ENCODE measurements at places on chromosomes 5 and 9. TPM values are rescaled to one million over a fixed set of nuclear protein-coding genes. Genes with fewer than 3 reads are reported as not detected.
A peak's percentile ranks its signal among the peaks of the same experiment; 100 is the strongest.

- no peak for DNase-seq
Measured at GRCh38 chr5:133848341-133848811, 120.0 kb downstream of the C5orf15 start.

Gene PCDHA9
- not detected for total RNA-seq

GRCh38 chr9:27047136-27047535, 41.7 kb upstream of the LRRC19 start:
- DNase-seq = no peak

- DNase-seq = no peak
Measured at GRCh38 chr9:78023003-78023741, 8.4 kb downstream of the GNAQ start.

- DNase-seq = no peak
Measured at GRCh38 chr5:121816164-121816563, 35.5 kb upstream of the FTMT start.

- DNase-seq = no peak
Measured at GRCh38 chr5:72352616-72353015, 32.4 kb downstream of the PTCD2 start.

DNA sequence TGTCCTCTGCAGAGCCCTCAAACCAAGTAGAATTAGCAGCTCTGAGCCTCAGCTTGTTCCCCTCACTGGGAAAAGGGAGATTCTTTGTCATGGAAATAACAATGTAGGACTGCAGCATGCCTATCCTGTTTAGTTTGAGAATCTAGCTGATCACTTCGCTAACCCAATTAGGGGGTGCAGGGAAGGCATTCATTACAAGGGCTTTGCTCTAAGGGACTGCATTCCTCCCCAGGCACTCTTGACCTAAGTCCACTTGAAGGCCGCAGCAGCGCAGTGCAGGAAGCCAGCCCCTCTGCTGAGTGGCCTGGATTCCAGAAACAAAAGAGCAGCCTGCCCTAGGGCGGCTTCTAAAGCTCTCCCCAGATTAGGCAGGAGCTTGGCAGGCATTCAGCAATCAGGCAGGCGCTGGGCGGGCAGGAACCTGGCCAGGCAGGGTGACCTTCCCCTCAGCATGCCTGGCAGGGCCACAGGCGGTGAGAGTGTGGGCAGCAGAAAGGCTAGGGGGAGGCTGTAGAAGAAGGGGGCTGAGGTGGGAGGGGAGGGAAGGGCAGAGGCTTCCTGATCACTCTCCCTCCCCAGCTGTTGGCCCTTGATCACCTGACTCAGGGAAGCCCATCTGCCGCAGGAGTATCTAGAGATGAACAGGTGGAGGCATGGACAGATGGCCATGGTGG, 24.8 kb downstream of the CCNJL start:
- DNase-seq = no peak

DNA sequence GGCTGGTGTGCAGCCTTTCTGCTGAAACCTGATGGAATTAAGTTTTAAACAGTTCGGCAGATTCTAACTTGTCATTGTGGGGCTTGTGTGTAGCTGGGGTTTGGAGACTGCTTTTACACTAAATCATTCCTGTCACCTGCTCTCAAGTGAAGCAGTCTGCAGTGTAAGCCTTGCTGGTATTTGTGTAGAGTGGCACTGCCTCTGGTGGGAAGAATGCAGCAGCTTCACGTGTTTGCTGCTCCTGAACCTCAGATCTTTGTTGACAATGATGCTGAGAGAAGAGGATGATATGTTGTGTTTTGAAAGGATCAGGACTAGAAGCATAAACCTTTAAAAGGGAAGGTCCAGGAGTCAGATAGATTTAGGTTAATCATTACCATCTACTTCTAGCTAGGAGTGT, 88.1 kb downstream of the KDM4C start:
- no peak for DNase-seq

- no peak for DNase-seq
Measured at GRCh38 chr9:108162664-108163063, 673.1 kb upstream of the KLF4 start.

DNA sequence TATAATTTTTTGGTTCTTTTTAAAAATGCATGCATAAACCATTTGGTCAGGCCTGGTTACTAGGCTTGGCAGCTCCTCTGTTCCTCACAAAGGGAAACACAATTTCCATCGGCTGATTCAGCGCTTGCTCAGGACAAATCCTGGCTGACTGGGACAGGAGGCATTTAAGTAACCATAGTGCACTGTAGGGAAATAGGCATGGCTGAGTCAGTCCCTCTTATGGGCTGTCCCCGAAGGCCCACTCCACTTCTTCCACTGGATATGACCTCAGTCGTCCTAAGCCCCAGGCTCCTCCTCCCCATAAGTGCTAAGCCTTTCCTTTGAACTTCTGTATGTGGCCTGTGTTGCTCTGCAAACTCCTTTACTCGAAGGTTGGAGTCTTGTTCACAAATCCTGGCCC, 71.2 kb upstream of the GLIS3 start:
- no peak for DNase-seq

Gene C5orf58
- not detected for total RNA-seq

DNA sequence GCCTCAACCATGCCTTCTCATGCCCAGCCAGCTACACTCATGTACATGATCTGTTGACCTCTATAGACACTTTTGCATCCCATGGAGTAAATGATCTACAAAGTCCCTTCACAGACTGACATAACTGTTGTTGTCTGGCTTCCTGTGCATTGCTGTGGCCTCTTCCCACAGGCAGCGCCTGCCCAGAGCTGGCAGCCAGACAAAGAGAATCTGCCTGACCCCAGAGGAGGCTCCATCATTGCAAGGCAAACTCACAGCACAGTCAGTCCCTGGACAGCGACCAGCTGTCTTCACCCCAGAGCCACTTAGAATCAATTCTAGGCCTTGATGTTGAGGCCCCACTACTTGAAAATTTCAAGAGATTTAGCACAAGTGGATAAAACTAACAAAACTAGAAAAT, 65.5 kb downstream of the INSYN2B start:
- DNase-seq = no peak

DNA sequence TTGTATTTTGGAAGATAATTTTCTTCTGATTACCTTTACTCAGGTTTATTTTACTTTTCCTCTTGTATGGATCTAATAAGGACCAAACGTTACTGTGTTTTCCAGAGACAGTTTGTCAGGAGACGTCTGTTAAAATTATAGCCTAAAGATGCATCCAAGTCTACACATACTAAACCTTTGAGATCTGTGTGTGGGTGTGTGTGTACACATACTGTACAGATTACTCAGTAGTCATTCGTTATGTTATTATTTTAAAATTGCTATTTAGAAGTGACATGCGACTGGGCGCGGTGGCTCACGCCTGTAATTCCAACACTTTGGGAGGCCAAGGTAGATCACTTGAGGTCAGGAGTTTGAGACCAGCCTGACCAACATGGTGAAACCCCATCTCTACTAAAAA, 51.6 kb upstream of the CNTLN start:
- no peak for DNase-seq

DNA sequence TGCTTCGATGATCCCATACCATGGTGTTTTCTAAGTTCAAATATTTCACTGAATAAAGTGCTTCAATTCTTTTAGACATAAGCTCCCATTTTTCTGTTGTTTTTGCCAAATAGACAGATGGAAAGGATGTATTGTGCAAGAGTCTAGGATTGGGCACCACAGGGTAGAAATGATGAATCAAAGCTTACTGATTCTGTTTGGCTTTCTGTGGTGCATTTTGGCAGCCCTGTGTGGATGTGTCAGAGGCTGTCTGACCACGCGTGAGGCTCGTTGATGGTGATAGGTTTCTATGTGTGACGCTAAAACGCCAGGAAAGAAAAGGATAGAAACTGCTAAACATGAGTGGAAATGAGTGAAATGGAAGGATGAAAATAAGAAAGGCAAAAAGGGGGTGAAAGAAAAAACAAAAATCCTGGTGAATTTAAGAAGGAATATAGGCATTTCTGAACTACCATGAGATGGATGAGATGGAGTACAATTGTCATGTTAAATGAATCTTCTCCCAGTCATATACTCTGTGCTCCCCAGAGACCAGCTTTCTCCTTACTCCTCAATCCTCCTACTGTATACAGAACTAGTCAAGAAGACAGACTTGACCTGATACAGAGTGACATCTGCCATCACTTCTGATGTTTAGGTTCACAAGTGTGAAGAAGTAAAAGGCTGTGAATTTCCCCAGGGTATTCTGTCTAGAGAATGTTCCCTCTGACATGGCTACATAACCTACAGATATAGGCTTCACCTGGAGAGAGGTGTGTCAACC, 54.4 kb downstream of the ANKH start:
- peak; percentile 76 for DNase-seq

DNA sequence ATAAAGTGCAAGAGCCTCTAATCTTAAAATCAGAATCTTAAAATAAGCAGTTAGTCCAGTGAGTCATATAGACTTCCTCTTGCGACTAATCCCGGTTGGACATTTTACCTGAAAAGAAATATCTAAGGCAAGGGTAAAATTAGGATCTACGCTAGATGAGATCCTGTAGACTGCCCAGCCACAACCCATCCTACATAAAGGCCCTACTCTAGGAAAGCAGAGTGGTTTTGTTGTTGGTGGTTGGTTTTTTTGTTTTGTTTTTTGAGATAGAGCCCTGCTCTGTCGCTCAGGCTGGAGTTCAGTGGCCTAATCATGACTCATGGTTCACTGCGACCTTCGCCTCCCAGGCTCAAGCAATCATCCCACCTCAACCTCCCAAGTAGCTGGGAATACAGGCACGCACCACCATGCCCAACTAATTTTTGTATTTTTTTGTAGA, 6.9 kb downstream of the TSC1 start:
- DNase-seq = no peak

DNA sequence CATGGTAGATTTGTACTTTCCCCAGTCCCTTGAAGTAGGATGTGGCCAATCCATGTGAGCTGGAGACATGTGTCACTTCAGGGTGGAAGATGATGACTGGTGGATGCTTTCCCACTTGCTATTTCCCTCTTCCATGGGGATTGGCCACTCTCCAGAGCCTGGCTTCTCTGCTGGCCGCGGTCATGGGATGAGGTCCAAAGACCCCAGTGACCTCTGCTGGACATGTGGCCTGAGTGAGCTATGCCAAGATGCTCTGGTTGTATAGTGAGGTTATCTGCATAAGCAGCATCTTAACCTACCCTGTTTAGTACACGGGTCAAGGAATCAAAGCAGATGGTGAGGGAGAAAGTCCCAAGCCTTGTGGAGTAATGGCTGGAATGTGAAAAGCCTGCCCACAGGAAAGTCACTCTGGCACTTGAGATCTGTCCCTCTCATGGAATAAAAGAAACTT, 47.1 kb downstream of the SH3PXD2B start:
- no peak for DNase-seq

DNA sequence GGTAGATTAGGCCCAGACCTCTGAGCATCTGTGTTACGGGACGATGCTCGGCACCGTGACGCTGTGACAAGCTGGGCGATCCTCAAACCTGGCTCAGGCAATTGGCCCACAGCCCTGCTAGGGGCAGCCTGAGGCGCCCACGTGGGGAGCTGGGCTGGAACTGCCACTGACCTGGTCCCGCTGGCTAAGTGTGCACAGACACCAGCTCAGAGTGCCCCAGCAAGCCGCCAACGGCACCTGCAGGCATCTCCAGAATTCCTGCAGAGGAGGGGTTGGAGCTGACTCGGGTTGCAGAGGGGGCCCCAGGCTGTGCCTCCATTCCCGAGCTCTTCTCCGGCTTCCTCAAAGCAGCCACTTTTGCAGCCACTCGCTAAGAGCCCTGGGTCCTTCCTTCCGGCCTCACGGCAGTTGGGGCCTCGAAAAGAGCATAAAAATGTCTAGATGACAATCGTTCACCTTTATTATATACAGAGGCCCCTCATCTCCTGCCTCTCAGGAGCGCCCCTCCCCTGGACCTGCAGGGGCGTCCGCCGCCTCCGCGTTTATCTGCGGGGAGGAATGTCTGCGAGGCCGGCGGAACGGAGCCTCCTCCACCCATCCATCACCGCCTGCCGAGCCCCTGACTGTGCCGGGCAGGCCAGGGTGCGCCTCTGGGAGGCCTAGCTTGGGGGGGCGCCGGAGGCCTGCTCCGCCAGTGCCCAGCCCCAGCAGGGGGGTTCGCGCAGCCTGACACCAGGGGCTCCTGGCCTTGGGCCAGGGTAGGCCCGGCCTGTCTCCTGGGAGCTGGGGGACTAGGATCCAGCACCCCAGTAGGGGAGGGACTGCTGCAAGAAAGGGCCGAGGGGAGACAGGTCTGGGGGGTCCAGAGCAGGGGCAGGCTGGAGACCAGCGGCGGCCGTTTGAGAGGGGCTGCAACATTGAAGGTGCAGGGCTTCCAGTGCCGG, 144.9 kb downstream of the BARX1 start:
- no peak for DNase-seq

Gene CBY3
- 0.40 TPM for total RNA-seq

DNA sequence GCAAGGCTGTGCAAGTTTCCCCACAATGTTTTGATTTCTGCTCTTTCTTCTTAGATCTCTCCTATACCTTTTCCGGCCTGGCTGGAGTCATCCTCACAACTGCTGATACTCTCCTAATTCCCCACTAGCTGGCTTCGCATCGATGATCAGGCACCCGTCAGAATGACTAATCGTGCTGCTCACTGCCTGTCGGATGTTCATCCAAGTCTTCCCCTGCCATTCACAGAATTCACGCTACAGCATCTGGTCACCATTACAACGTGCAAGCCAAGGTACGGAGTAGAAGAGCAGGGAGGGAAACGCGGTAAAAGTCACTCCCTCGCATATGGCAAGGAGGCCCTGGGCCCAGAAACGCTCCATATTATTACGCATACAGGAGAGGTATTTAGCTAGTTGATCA, 35.1 kb downstream of the CDH10 start:
- no peak for DNase-seq

Gene SLC34A3
- total RNA-seq = not detected

Gene NKD2
- 0.86 TPM for total RNA-seq

DNA sequence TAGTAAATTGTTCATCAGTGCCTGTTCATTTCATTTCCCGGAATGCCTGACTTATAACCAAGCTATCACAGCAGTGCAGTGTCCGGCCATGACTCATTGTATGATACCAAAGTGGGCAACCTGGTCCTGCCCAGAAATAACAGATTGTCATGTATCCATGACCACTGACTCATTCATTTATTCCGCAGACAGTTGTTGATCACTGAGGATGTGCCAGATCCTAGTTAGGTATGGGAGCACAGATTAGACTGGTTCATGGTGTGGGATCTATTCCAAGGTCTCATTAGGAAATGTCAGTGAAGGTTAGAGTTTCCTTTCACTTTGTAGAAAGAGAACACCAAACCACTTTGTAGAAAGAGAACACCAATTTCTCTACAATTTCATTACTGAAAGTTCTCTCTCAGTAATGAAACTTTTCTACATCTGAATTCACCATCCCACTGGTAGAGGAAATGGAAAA, 8.7 kb downstream of the NREP start:
- DNase-seq = no peak

Gene CTSV
- total RNA-seq = 0.71 TPM

Gene TAS2R1
- total RNA-seq = not detected

All from activated CD4-positive, alpha-beta T cell treated with anti-CD3 and anti-CD28 coated beads for 36 hours (primary cell).